ENCODE measurements at places on chromosomes 2 and 18.

DNA sequence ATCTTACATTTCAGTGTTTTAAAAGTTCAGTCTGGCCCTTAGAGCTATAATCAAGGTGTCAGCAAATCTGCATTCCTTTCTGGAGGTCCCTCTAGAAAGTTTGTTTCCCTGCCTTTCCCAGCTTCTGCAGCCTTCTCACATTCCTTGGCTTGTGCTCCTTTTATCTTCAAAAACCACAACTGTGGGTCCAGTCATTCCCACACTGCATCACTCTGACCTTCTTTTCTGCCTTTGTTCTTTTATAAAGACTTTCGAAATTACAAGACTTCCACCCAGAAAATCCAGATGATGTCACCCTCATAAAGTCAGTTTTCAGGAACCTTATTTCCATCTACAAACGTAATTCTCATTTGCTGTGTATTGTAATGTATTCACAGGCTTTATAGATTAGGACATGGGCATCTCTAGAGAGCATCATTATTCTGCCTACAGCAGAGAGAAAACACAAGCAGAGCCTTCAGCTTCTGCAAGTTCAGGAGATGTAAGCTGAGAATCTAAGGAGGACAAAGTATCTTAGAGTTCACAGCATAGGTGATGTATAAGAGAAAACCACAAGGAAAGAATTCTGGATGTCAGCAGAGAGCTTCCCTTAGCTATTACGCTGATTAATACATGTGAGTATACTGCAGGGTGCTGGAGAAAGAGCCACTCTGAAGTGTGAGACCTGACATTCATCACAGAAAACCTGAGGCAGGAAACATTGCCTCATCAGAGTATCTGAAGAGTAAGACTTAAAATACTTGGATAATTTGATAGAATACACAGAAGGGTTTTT is 1100.2 kb downstream of the CBLN2 start:
- DNase-seq, result no peak

DNA sequence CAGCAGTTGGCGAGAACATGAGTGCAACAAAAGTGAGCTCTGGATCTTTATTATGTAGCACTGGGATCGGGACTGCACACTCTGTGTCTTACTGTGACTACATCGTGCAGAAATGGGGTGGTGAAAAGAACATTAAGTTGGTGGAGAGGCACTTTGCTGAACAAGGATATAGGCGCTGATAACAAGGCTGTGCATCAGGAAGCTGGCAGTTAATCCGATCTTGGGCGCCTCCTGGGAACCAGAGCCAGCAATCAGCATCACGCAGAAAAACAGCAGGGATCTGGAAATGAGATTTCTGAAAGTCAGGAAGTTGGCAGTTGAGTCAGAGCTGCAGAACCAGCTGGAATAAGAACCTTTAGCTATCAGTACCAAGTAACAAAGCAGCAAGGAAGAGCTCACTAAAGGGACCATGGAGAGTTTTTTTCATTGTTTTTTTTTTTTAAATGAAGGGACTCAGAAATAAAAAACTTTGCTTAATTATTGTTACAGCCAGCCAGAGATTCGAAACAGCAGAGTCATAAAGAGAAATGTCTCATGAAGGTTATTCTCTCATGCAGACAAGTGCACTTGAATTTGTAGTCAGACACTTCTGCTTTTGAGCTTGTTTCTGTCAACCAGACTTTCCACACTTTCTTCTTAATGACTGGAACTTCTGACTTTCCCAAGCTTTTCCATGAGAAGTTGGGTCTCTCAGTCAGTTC is 22.8 kb upstream of the MYO3B start:
- no peak for DNase-seq

GRCh38 chr2:85769983-85770362 is 16.2 kb downstream of the ATOH8 start:
- DNase-seq, result no peak

GRCh38 chr2:136101042-136101441 is 16.9 kb downstream of the CXCR4 start:
- no peak for DNase-seq

- no peak for DNase-seq
These were observed 56.1 kb upstream of the POLE4 start for GRCh38 chr2:74902281-74902860.

DNA sequence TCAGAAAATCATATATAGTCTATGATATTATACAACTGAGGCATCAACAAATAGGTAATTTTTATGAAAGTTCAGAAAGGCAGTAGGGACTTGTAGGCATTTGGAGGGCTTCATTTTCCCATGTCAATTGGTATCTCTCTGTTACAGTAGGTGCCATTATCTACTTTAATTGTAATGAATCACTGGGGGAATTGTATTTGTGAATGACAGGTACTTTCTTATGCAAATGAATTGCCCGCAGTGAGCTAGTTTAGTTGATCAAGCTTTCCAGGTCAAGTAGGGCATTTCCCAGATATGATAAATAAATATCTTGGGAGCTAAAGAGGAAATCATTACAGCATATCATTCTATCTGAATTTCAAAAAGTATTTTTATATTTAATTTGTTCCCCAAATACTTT is 1116.3 kb downstream of the DPP10 start:
- DNase-seq, result no peak

- no peak for DNase-seq
These were observed 43.5 kb downstream of the ATP6V1C2 start for GRCh38 chr2:10764896-10765295.

DNA sequence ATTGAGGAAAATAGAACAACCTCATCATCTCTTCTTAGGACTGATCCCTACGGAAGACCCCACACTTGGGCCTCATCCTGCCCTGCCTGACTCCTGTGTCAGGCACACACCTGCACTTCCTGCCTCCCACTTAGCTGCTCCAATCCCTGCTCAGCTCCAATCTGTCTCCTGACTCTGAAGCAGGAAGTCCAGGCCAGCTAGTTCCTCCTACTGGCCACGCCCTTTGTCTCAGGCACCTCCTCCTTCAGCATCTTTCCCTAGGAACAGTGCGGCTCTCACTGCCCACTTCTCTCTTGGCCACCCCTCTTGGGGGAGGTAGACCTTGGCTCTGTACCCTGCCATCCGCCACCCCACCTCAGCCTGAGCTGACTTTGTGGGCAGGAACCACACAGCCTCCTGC is 135.8 kb downstream of the CELF4 start:
- DNase-seq, result no peak

GRCh38 chr2:213691351-213691750 is 407.1 kb downstream of the SPAG16 start:
- DNase-seq, result no peak

DNA sequence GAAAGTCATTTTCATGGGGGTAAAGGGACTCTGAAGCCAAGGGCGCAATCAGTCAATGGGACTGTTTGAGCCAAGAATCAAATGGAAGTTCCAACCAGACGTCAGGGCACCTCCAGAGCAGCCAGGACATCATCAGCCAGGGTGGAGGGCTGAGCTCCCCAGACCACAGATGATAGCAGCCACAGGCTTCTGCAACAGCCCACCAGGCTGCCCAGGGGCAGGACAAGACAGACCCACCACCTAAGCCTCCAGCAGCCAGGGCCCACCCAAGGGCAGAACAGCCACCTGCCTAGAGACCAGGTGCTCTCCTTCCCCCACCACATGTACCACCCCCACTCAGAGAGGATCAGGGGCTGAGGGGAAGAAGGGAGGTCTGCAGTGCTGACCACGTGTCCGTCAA is 53.8 kb upstream of the SLC66A3 start:
- no peak for DNase-seq

- no peak for DNase-seq
These were observed 14.0 kb downstream of the ALPG start for GRCh38 chr2:232420463-232421188.

DNA sequence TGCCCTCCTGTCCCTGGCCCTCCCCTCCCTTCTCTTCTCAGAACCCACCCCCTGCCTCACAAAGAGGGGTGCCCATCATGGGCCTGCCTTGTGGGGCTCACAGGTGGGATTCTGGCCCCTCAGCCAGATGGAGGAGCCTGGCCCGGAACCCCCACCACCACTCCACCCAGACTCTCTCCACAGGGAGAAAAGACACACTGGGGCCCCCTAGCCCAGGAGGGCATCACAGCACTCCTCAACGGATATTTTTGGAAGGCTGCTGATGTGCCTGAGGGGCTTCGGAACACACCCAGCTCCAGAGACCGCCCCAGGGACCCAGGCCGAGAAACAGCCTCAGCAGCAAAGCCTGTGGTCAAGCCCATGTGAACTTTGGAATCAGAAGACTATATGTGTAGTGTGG is 9.9 kb downstream of the KCNIP3 start:
- no peak for DNase-seq

DNA sequence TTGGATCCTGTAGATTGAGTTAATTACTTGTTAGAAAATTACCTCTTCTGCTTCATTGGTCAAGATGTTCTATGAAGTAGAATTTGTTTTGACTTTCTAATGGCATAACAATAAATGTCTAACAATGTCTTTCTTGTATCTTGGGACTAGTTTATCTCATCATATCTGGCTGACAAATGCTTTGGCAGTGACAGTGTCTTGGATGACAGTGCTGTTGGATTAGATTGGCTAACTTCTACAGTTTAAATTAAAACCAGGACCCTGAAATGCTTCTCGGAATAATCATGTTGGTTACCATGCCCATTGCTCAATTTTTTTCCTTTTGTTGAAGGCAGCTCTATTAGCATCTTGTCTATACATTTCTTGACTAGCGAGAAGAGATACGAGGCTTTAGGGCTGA is 176.9 kb downstream of the PARD3B start:
- DNase-seq, result no peak

GRCh38 chr2:108101481-108101880 is 115.2 kb downstream of the SLC5A7 start:
- DNase-seq, result no peak

Measured in effector CD4-positive, alpha-beta T cell (primary cell).